ENCODE measurements at places on chromosomes 2 and 18. TPM values are rescaled to one million over a fixed set of nuclear protein-coding genes. Genes with fewer than 3 reads are reported as not detected.

DNA sequence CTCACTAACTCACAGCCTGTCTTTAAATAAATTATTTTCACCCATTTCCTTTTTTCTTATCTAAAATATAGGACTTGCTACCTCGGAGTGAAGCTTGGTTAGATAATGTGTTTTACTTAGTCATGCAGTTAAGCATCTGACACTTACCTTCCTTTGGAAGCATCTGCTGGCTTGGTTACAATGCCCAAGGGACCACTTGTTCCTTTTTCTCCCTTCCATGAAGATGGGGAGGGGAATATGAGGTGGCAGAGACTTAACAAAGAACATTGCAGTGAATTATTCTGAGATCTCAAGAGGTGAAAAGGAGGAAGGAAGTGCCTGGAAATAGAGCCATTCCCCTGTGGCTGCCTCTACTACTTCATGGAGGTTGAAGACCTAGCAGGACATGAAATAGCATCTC is 145.4 kb upstream of the FOSL2 start:
- DNase-seq: no peak

DNA sequence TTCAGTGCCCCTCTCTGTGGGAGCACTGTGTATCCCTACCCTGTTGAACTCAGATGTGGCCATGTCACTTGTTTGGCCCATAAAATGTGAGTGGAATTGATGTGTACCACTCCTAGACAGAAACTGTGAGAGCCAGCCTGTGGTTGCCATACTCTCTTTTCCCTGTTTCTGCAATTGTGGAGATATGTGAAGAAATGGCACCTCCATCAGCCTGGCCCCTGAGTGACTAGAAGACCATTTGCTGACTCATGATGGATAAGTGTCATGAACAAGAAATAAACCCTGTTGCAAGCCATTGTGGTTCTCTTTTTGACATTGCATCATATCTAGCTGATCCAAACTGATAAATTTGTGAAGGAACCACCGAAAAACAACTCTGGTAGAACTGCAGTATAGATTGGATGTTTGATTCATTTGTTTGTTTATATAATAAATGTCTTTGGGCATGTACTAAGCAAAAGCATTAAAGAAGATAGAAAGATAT is 214.5 kb upstream of the FBXO11 start:
- DNase-seq: no peak

GRCh38 chr2:224946895-224947294 is 95.4 kb downstream of the DOCK10 start:
- DNase-seq: no peak

DNA sequence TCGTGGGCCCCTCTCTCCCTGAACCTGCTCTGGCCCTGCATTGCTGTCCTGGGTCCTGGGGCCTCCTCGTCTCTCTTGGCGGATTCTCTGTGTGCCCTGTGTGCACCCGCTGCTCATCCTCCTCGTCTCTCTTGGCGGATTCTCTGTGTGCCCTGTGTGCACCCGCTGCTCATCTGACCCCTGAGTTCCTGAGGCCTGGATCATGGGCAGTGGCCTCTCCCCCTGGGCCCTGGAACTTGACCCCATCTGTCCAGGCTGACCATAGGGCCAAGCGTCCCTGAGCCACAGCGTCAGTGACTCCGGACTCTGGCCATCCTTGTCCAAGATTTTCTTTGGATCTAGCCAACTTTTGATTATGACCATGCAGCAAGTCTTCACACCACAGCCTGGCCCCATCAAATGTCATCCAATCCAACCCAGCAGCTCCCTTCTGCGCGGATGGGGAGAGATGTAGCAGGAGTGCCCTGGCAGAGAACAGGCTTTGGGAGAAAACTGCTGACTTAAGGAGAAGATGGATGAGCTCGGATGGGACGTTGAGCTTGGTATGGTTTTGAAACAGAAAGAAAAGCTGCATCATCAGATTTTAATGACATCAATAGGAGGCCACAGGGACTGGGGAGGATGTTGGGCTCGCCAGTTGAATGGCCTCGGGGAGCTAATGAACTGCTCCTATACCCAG is 455.1 kb upstream of the HS6ST1 start:
- no peak for DNase-seq

- no peak for DNase-seq
These were observed 2.4 kb downstream of the EPAS1 start for GRCh38 chr2:46299365-46300263.

DNA sequence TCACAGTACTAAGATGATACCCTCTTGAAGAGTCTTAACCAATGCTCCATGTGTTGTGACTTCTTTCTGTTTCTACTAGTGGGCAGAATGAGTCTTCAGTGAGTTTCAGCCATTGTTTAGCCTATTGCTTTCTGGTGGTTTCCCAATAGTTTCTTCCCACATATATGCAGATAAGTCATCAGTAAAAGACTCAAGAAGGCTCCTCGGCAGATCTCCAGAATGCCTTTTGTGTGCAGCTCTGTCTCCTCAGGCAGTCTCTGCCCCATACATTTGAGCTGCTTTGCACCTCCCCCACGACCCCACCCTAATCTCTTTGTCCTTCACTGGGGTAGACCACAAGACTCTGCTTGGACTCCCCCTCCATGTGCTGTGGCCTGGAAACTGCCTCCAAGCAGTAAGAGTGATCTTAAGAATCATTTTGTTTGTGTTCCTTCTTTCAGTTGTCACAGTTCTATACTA is 71.6 kb upstream of the CHRNA1 start:
- DNase-seq: no peak

DNA sequence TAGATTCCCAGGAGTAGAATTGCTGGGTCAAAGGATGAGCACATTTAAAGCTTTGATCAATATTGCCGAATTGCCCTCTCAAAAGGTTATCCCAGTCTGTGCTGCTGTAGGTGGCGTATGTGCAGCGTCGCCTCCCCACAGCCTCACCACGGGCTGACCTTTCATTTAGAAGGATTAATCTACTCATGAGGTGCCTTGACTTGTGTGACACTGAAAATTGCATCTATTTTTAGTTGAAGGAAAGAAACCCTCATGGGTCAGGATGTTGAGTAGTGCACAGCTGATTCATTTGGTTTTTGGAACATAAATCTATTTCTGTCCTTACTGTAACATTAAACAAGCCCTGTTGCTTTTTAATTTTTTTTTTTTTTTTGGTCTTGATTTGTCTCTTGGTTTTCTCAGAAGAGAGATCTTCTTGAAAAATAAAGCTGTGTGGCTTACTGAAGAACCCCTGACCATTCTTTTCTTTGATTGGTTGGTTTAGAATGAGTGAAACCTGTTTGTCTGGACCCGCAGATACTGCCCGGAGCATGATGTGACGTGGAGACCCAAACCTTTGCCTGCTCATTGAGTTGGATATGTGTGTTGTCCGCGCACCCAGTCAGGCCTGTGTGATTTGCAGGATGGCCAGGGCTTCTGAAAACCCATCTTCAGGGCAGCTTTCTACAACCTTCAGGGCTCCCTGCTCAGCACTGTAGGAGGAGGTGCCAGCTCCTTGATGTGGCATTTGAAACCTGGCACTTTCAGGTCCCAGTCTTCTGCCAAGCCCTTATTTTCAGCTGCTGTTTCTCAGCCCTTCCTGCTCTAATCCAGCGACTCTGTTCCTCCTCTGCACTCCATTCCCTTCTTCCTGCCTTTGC is 61.0 kb downstream of the LPIN1 start:
- no peak for DNase-seq

- DNase-seq: no peak
These were observed 79.0 kb upstream of the ACAA2 start for GRCh38 chr18:49892148-49892924.

DNA sequence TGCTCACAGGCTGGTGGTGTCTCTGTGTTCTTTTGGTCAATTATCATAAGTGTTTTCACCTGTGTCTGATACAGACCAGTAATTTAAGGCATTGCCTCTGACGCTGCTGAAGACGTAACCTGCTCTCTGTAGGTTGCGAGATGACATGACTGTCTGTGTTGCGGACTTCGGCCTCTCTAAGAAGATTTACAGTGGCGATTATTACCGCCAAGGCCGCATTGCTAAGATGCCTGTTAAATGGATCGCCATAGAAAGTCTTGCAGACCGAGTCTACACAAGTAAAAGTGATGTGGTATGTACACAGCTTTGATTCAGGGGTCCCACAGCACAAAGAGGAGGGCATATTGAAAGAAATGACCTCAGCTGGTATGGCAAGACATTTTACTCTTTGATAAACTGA is 33.8 kb upstream of the TMEM87B start:
- no peak for DNase-seq

DNA sequence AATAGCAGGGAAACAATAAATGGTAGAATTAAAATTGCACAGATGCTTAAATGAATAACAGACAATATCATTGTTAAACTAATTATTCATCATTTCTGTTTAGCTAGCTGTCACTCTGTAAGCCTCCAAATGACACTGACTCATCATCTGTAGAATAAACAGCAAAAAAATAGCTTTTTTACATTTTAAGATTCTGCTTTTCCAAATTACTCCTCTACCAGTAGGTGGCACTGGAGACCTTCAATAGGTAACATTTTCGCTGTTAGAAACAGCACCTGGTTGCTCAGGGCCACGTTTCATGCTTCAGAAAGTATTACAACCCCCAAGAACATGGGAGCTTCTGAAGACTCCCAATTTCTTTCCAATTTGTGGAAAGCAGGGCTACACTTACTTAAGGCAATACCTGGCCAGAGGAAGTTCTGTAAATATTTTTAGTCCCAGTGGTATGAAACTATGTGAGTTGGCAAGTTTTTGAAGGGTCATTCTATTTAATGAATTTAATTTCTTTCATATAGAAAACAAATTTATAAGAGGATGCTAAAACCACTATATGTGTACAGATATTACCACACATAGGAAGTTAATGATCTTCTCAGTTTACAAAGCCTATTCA is 45.4 kb downstream of the TTN start:
- DNase-seq: peak; percentile 7

GRCh38 chr2:43218155-43218701 is 8.2 kb downstream of the ZFP36L2 start:
- DNase-seq: no peak

- no peak for DNase-seq
These were observed 185.0 kb upstream of the SMIM21 start for GRCh38 chr18:75612456-75612855.

GRCh38 chr18:79382681-79383387 is 12.9 kb upstream of the NFATC1 start:
- no peak for DNase-seq

DNA sequence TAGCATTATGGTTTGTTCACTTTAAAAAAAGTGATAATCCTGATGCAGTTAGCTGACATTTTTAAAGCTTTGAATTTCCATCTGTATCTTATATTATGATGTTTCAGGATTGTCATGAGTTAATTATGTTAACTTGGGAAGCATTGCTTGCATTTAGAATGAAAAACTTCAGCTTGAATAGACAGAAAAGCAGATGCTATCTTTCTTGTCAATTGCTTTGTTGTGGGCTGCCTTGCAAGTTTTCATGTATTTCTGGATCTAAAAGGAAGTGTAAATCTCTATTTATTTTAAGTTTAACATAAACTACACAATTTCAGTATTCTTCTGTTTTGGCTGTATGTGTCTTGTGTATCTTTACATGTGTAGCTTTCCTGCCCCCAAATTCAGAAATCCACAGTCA is 479.5 kb downstream of the ARHGAP15 start:
- DNase-seq: no peak

- DNase-seq: no peak
These were observed 30.9 kb downstream of the RALBP1 start for GRCh38 chr18:9506046-9506792.

NOL4 gene
- not detected for total RNA-seq

ITGB6 gene
- total RNA-seq: not detected

CAPN14 gene
- total RNA-seq: 0.14 TPM

GLI2 gene
- total RNA-seq: not detected

GRCh38 chr18:35623255-35623654 is 41.7 kb downstream of the GALNT1 start:
- no peak for DNase-seq

- DNase-seq: no peak
These were observed at the start of gene SLC4A3 for GRCh38 chr2:219627103-219628100. Gene SLC4A3 (plus strand): TSS chr2:219627630. CDS start chr2:219627993, 363 bp downstream.

DNA sequence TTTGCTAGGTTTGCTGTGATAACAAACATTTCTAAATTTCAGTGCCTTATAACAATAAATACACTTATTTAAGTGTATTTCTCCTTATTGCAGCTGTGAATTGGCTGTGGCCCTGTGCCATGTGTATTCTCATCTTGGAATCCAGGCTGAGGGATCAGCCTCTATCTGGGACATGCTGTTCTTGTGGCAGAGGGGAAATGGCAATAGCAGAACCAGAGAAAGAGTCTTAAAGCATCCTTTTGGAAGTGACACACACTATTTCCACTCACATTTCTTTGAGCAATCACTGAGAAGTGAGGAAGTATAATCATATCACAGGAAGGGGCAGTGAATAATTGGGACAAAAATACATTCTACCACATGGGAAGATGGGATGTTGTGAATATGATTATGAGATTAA is 66.2 kb upstream of the PROKR1 start:
- DNase-seq: no peak

GRCh38 chr2:7057865-7058400 is 140.7 kb downstream of the RNF144A start:
- DNase-seq: no peak

DNA sequence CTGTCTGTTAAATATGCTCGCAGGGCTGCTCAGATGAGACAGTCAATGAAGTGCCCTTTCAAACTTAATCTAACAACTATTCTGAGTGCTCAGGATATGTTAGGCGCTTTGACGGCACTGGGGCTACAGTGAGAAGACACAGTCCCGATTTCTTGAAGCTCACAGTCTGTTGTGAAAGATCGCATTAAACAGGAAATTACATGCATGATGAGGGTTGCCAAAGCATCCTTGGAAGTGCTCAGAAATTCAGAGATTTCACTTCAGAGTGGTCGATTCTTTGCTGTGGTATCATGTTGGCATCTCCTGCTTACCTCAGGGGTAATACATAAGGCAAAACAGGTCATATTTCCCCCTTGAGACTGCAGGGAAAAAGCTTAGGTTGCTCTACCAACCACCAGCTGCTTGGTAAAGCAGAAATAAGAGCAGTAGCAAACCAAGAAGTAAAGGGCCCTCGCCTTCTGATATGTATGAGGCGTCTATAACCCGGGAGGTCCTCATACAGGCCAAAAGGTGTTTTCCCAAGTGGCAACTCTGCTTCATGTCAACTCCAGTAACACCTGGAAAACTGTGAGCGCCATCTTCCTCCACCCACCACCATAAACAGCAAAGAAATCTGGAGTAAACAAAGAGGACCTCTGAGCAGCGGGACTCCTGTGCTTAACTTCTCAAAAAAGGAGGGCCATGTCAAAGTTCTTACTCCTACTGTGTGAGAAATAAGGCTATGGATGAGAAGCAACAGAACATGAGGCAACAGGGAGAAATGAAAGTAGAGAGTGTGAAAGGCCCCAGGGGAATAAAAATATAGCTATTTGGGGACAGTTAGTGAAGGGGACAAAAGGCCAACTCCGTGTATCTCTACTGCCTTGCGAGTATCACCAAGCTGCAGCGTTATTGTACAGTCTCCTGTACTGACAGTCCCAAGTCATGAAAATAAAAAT is 79.3 kb downstream of the CLHC1 start:
- no peak for DNase-seq

RBM44 gene
- 0.33 TPM for total RNA-seq

C2orf15 gene
- 0.19 TPM for total RNA-seq

SDC1 gene
- total RNA-seq: 0.33 TPM

GRCh38 chr2:240959214-240959940 is 39.0 kb upstream of the SNED1 start:
- no peak for DNase-seq

SP140L gene
- total RNA-seq: 24.1 TPM
